Left renal cortex interstitium (tissue), 4 donors: ENCODE measurements at places on chromosomes 4 and X. TPM values are rescaled to one million over a fixed set of nuclear protein-coding genes. Genes with fewer than 3 reads are reported as not detected.

The F9 gene
- polyA plus RNA-seq, result not detected

DNA sequence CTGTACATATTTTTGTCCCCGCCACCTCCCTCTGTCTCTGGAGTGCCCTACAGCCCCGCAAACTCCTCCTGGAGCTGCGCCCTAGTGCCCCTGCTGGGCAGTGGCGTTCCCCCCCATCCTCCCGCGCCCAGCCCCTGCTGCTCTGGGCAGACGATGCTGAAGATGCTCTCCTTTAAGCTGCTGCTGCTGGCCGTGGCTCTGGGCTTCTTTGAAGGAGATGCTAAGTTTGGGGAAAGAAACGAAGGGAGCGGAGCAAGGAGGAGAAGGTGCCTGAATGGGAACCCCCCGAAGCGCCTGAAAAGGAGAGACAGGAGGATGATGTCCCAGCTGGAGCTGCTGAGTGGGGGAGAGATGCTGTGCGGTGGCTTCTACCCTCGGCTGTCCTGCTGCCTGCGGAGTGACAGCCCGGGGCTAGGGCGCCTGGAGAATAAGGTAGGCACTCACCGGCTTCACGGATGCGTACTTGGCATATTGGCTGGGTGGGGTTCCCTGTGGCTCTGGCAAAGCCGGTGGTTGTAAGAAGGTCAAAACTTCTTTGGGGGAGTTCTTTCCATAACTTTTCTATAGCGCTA, 653 bp downstream of the HHIP start:
- peak; percentile 25 for DNase-seq

- no peak for DNase-seq
These were observed 1149.2 kb downstream of the PCDH18 start for GRCh38 chr4:136383082-136383481.

- no peak for DNase-seq
These were observed 43.1 kb upstream of the ZCCHC12 start for GRCh38 chrX:118780509-118780908.

DNA sequence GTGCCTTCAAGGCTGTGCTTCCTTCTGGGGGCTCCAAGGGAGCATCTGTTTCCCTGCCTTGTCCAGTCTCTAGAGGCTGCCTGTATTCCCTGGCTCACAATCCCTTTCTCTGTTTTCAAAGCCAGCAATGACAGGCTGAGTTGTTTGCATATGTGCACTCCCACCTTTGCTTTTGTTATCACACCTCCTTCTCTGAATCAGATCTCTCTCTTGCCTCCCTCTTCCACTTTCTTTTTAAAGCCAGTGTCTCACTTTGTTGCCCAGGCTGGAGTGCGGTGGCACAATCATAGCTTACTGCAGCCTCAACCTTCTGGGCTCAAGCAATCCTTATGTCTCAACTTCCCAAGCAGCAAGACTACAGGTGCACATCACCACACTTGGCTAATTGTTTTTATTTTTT, 37.1 kb upstream of the LEF1 start:
- no peak for DNase-seq

The EREG gene
- 0.28 TPM for polyA plus RNA-seq

DNA sequence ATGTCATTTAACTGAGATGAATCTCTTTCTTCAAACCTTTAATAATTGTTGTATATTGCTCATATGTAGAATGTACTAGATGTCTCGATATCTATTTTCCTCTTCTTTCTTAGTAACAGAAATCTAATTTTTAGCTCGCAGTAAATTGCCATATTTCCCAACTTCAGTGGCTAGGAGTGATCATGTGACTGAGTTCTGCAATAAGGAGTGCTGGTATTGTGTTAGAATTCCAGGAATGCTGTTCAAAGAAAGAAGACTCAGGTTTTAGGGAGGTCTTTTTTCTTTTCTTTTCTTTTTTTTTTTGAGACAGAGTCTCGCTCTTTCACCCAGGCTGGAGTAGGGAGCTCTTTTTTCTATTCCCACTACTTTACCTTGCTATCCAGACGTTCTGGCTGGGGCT, 81.7 kb downstream of the SLC10A7 start:
- DNase-seq, result no peak

The MAGEA8 gene
- 0.47 TPM for polyA plus RNA-seq

The SPANXA1 gene
- not detected for polyA plus RNA-seq

DNA sequence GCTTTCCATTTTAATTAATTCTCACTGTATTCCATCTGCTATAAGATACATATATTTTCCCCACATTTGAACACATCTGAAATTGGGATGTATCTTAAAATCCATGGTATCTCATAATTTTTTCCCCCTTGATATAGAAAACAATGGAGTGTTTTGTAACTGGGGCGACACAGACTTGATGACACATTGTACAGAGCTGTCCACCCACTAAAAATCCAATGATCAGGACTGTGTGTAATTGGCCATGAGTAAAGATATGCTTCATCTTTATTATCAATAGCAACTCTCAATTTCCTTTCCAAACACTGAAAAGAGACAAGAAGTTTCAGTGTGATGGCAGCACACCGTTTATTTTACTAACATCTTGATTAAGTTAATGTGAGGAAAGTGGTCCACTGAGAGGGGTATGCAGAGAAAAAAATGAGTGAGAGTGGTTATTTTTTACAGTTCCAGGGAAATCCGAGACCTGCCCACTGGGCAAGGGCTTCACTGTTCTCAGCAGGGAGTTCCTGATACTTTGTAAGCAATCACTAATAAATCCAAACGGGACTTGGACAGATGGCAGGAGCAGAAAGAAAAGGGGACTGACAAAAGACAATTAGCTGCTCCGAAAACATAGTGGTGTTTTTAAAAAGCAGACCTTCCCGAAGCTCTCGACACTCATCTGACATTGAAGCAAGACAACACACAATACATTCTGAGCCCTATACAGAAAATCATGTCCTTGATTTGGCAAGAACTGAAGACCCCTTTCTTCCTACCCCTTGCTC, 149.4 kb downstream of the TSPAN5 start:
- no peak for DNase-seq

DNA sequence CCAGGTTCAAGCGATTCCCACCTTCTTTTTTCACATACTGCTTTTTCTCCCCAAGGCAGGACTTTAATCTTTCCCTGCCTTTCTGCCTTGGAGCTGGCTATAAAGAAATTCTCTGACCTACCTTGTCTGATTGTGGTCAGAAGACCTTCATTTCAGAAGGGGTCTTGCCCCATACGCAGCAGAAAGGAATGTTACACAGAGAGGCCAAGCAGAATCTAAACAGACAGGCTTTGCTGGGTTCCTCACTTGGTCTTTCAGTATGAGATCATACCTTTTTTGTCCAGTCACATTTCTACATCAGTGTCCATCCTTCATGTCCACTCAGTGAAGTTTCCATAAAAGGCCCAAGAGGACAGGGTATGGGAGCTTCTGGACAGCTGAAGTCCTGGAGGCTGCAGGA, 108.3 kb upstream of the RBPJ start:
- DNase-seq, result no peak

GRCh38 chrX:89053223-89053622, 306.2 kb downstream of the CPXCR1 start:
- no peak for DNase-seq

- DNase-seq, result no peak
These were observed 95.2 kb downstream of the ATG4A start for GRCh38 chrX:108186811-108187210.

The SLITRK4 gene
- 15.7 TPM for polyA plus RNA-seq

GRCh38 chr4:106691749-106692148, 323.2 kb upstream of the GIMD1 start:
- no peak for DNase-seq

DNA sequence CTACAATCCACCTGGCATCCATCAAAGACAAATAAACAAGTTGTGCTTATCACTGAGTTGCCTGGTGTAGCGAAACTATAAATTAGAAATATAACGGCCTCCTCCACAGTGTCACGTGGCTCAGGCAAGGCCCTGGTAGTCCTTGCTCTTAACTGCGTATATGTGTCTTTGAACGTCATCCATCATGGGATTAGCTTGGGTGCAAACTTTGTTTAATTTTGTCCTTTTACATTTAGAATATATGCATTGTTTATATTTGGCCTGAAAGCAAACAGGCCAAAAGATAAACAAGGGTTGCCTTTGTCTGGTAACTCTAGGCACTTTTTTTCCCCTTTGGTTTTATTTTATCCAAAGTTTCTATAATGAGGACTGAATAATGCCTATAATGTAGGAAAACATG, 184.9 kb downstream of the KIT start:
- no peak for DNase-seq

DNA sequence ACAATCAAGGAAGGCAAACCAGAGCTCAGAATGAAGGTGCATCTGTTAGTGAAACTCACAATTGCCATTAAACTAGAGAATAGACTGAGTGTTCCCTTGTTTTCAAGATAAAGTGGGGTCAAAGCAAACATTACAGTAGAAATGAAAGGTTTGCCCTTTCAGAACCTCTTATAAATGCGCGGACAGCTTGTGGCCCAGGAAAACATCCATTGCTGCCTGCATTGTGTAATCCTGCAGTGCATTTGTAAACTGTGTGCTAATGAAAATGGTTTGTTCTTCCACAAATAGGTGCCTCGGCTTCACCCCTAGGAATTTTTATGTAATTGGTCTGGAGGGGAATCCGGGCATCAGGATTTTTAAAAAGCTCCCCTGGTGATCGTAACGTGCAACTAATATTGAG, 62.8 kb downstream of the SNX25 start:
- DNase-seq, result no peak

The POU3F4 gene
- polyA plus RNA-seq, result 7.7 TPM

- DNase-seq, result no peak
These were observed 86.0 kb downstream of the WWC2 start for GRCh38 chr4:183185018-183185417.

DNA sequence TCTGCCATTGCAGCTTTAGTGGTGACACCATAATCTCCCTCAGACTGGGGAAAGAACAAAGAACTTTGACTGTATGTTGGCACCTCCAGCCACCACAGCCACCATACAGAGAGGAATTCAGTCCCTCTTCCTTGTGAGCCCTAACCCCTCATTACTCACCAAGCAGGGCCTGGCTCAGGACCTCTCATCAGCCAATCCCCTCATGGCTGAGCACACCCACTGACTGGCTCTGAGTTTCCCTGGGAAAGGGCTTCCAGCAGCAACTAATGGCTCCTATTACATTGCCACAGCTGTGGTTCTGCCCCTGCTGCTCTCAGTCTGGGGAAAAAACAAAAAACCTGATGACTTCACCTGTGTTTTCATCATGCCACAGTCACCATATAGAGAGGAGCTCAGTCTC, 1482.6 kb downstream of the FAM133A start:
- DNase-seq, result no peak

The MED12 gene
- polyA plus RNA-seq, result 29.2 TPM

DNA sequence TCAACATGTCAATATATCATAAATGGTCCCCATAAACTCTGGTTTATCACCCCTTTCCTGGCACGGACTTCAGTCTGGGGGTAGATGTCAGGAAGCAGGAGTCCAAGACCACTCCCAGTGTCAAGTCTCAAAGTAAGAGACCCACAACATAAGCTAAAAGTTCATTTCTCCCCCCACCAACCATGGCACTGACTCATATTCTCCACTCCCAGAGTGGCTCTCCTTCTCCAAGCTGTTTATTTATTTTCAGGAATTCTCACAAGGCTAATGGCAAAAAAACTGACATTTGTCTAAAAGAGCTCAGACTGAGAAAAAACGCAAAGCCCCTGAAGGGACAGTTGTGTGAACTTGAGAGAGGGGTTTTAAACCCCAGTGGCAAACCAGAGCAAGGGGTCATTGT, 217.0 kb downstream of the RAB28 start:
- no peak for DNase-seq

The GRID2 gene
- 3.3 TPM for polyA plus RNA-seq

- DNase-seq, result no peak
These were observed 8.9 kb upstream of the TRIML1 start for GRCh38 chr4:188130355-188130754.

DNA sequence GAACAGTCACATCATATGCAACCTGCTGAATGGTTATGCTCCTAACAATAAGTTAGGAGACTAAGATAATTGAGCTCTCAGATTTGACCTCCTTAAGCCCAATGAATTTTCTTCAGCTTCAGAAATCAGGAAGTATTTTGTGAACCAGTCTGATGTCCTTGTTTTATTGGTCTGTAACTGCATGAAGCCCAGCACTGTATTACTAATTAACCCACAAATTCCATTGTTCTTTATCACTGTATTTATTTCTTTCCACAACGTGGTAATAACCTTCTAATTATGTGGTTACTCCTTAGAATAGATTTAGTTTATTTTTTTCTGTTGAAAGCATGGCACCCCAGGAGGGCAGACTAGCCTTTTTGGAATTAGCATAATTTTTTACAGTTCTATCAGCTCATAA, 3.9 kb upstream of the MFAP3L start:
- no peak for DNase-seq

The NAA15 gene
- polyA plus RNA-seq, result 29.3 TPM

GRCh38 chr4:105414316-105414715, 59.5 kb downstream of the PPA2 start:
- DNase-seq, result no peak

GRCh38 chr4:53508446-53508845, 82.8 kb downstream of the LNX1 start:
- DNase-seq, result no peak

GRCh38 chr4:66562276-66562806, 892.1 kb upstream of the EPHA5 start:
- no peak for DNase-seq

DNA sequence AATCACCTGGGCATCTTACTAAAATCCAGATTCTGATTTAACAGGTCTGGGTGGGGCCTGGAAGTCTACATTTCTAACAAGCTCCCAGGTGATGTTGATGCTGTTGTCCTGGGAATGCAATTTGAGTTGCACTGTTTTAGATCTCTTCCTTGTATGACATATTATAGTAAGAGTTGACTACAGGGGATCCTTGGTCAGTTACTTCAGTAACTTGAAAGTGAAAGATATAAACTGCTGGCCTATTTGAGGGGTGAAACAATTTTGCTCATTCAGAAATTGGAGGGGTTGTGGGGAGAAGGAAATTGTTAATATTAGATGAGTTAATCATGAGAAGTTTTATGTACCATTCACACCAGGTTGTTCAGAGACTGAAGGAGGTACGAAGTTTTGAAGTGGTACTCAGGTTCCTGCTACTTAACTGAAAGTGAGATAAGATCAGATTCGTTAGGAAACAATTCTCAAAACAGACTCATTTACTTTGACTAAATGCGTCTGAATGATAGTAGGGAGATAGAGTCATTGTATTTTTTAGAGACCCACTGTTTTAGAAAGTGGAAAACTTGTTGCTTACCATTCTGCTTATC, 12.5 kb downstream of the SH2D1A start:
- no peak for DNase-seq

DNA sequence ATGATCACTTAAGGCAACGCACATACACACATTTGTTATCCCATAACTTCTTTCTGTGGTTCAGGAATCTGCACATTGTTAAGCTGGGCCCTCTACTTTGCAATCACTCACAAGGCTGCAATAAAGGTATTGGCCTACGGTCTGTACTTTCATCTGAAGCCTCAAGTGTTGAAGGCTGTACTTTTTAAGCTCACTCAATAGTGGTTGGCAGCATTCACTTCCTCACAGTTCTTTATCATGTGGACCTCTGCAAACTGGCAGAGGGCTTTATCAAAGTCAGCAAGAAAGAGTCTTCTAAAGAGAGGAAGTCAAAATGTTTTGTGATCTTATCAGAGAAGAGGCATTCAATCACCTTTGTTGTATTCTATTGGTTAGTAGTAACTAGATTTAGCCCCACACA, 301.4 kb upstream of the EPHA5 start:
- DNase-seq, result no peak

- peak; percentile 46 for DNase-seq
These were observed at the start of gene PAK3 for GRCh38 chrX:111095974-111096895. PAK3 (plus strand) TSS chrX:111096191; CDS start chrX:111123104, 26,913 bp downstream.

GRCh38 chr4:149291463-149291862, 524.2 kb downstream of the IQCM start:
- DNase-seq, result no peak

- DNase-seq, result no peak
These were observed 62.1 kb upstream of the SCOC start for GRCh38 chr4:140311257-140311835.
